ENCODE measurements at places on chromosomes 12 and 14.

DNA sequence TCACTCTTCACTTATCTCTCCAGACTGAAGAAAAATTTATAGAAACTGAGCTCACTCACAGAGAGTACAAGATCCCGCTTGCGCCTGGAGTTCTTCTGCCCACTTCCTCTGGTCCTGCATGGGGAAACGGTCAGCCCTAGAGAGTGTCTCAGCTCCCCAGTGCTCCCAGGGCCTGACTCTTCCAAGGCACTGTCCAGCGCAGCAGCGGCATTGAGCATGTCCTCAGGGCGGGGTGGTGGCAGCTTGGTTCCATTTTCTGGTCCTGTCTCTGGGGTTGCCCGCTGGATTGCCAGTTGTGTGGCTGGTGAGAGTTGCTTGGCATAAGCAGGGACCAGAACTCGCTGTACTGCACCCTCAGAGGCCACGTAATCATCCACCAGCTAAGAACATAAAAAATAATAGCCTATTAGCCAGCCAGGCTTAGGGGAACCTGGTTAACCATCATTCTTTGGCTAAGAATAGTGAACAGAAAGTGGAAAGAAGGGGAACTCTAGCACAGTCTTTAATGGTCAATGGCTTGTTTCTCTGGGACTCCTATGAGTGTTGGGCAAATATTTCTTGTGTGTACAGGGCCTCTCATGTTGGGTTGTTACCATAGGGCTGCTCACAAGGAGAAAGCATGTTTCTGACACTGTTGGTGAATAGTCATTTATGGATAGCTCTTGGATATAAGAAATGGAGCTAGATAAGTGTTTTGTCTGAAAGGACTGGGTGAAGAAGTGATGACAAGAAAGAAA, 13.7 kb upstream of the AJUBA start:
- no peak for DNase-seq

- DNase-seq, result peak; percentile 7
Measured at GRCh38 chr12:128387811-128388422, 120.9 kb downstream of the TMEM132C start.

GRCh38 chr14:100842799-100843198, 16.9 kb downstream of the MEG3 start:
- no peak for DNase-seq

- no peak for DNase-seq
Measured at GRCh38 chr12:32390572-32391219, 8.7 kb upstream of the FGD4 start.

DNA sequence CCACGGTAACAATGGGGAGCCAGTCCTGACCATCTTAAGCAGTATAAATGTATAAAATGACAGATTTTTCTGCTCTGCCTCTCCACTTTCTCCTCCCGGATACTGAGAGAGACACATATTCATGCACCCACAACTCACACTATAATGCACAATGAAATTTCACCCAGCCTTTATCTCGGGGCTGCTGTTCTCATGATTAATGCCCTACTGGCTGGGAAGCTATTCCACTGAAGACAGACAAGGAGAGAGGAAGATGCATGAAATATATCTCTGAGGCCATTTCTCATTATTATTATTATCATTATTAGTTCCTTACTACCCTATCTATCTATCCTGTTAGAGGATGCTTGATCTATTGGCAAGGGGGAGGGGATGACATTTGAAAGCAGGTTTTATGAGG, 501.7 kb downstream of the DIO2 start:
- no peak for DNase-seq

DNA sequence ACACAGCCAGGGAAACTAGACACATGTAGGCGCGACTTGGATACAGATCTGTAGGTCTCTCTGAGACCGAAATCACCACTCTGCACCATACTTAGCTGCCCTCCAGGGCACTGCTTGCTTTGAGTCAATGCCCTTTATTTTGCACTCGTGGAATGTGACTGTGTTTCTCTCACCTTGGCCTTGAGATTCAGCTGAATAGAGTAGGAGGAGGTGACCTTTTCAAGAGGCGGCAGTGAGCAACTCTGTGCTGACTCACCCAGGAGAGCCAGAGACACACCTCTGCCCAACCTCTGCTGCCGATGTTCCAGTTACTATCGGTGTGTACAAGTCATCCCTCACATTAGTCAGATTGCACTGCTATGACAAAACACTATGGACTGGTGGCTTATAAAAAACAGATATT, 583.4 kb downstream of the VRK1 start:
- no peak for DNase-seq
